ENCODE measurements at places on chromosomes 4 and X.

DNA sequence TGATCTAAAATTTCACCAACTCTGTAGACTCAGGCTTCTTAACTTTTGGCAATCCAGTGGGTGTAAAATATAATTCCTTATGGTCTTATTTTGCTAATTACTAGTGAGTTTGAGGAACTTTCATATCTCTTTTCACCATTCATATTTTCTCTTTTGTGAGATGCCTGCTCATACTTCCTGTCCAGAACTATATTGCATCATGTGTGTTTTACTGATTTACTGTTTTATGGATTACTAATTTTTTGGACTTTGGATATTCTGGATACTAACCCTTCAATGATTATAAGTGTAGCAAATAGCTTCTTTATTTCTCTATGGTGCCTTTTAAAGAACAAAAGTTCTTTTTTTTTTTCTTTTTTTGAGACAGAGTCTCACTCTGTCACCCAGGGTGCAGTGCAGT lies 20.6 kb downstream of the GSX2 start:
- no peak for DNase-seq

GRCh38 chrX:69530306-69530705 lies 26.2 kb downstream of the NALF2 start:
- DNase-seq = no peak

- DNase-seq = no peak
These were observed 322.7 kb downstream of the PDHA2 start for GRCh38 chr4:96162636-96163035.

GRCh38 chrX:70254063-70254400 lies 6.0 kb downstream of the P2RY4 start:
- no peak for DNase-seq

All from suppressor macrophage (primary cell).